ENCODE measurements at places on chromosomes 11 and 22.

DNA sequence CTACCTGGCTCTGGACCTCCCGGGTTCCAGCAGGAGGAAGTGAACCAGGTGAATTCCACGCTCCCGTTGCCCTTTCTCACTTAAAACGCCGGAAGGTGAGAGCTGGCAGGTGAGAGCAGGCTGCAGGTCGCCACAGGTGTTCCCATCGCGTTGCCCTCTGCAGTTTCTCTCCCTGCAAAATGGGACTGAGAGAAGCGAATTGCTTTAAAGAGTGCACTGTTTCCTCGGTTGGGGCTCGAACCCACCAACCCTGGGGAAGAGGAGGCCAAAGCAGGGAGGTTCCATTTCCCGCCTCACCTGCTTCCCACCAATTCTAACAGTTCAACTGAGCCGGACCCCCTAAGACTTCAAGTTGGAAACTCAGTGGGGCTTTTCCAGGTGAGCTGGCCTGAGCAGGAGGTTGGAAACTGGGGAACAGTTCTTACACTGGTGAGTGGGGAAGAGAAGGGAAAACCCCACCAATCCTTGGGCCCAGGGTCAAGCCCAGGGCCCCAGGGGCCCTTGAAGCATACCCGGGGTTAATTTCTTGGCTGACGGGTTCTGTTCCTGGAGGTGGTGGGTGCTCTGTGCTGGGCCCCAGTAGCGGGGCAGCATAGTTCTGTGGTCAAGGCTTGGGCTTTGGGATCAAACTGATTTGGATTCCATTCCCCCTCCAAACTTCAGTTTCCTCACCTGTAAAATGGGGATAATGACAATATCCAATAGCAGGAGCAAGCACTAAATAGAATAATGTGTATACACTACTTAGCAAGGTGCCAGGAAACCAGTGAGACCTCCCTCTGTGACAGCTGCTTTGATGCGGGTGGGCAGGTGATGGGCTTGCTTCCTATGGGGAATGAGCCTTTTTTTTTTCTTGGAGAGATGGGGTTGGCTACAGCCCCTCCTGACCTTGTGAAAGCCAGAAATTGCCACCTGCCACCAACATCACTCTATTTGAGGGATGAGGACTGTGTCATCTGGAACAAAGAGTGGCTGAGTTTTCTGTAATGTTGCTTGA lies 788 bp downstream of the CD82 start:
- DNase-seq, result no peak

DNA sequence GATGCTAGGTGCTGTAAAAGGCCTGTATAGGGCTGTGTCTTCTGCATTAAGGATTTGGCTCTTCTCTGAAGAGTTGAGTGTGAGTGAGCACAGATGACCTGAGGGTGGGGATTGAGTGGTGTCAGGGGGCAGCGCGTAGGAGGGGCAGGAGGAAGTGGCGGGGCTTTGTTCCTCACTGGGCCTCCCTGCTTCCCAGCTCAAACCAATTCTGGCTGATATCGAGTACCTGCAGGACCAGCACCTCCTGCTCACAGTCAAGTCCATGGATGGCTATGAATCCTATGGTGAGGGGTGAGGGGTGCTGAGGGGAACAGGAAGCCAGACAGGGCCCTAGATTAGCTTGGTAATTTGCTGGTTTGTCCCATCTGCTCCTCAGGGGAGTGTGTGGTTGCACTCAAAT lies 9.1 kb downstream of the PHOX2A start:
- DNase-seq, result no peak

DNA sequence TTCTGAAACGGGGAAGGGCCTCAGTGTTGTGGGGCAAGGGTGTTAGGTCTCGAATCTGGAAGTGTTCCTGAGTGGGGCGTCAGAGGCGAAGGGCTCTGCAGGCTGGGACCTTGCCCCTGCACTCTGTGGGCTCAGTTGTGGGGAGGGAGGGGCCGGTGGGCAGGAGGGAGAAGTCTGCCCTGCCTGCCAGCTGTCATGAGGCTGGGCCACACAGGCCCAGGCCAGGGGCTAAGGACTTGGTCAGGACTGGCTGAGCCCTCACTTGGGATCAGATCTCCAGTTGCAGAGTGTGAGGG lies at the start of gene CRACR2B:
Gene CRACR2B, plus strand, starts transcription at position 23 of the 296 bp plus-strand sequence. CDS start 689 bp downstream, outside the sequence.
- DNase-seq, result no peak

DNA sequence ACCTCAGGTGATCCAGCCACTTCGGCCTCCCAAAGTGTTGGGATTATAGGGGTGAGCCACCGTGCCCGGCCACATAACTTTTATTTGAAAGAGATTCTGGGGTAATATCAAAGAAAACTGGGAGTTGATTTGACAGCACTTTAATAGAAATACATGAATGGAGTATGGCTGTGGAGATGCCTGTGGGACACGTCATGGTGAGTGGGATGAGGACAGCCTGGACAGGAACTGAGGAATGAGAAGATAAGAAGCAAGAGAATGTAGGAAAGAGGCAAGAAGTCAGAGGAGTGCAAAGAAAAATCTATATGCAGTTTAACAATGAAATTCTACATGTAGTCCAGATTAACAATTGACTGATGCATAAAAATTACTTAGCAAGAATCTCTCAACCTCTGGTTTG lies 31.0 kb downstream of the SLC22A6 start:
- DNase-seq, result no peak

GRCh38 chr11:68783216-68783821 lies 32.0 kb upstream of the TESMIN start:
- DNase-seq, result no peak
